Vagina (tissue), 2 donors: ENCODE measurements at places on chromosomes 16 and 17.
A peak's percentile ranks its signal among the peaks of the same experiment; 100 is the strongest.

DNA sequence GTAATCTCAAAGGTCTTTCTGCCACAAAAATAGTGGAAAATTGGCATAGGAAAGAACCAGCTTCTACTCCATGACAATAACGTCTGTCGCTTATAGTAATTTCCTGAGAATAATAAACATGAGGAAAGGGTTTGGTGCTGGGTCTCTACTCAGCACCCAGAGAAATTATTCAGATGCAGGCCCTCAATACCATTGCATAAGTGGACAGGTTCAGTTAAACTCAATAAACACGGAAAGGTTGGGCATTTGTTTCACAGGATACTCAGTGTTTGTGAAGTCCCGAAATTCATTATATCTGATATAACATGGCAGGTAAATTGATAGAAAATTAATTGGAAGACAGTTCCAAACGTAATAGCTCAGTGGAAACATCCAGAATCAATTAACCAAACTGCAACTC, 254.0 kb downstream of the CNTNAP4 start:
- DNase-seq = no peak

DNA sequence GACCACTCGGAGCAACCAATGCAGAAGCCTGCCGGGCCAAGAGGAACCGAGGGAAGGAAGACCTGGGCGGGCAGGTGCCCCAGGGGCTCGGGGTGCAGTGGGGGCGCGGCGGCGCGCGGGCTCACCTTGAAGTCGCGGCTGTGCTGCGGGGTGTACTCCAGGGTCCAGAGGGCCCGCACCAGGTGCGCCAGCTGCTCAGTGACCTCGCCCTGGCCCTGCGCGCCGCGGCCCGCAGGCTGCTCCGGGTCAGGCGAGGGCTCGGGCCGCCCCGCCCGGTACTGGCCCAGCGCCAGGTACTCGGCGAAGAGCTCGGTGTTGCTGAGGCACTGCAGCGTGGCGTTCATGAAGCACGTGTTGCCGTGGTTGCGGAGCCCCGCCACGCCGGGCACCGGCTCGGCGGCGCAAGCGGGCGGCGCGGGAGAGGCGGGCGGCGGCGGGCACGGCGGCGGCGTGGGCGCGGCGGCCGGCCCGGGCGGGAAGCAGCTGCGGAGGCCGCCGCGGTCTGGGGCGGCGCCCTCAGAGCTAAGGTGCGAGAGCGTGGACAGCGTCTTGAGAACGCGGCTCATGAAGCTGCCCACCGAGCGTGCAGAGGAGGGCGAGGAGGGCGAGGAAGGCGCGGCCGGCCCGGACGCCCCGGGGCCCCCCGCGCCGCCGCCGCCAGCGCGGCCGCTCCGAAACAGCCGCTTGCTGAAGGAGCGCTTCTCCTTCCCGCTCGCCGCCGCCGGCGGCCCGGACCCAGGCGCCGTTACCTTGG, 562 bp downstream of the USP31 start:
- DNase-seq = no peak

- DNase-seq = peak; percentile 77
Observed at GRCh38 chr16:72797621-72798020, 250.3 kb downstream of the ZFHX3 start.

GRCh38 chr16:28057949-28058348, 5.6 kb downstream of the GSG1L start:
- no peak for DNase-seq
